K562 (cell line): ENCODE measurements at places on chromosomes 6 and 20.

- DNase-seq = no peak
Measured at GRCh38 chr6:135854799-135855198, 3.3 kb downstream of the PDE7B start.

GRCh38 chr20:50844430-50845100, 49.7 kb downstream of the BCAS4 start:
- peak; percentile 46 for DNase-seq

- DNase-seq = no peak
Measured at GRCh38 chr20:17808357-17808756, 108.6 kb downstream of the BANF2 start.

DNA sequence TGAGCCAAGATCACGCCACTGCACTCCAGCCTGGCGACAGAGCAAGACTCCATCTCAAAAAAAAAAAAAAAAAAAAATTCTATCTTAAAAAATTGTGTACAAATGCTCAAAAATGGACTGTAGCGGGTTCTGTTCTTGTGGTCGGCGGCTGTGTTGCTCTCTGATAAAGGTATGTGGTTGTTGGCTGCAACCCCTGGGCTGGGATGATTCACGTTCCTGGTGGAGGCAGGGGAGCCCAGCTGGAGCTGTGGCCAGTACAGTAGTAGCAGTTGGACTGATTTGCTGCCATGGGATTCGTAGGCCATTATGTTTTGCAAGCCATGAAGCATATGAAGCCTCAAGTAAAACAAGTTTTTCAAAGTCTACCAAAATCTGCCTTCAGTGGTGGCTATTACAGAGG, 22.3 kb downstream of the MDN1 start:
- peak; percentile 74 for DNase-seq

DNA sequence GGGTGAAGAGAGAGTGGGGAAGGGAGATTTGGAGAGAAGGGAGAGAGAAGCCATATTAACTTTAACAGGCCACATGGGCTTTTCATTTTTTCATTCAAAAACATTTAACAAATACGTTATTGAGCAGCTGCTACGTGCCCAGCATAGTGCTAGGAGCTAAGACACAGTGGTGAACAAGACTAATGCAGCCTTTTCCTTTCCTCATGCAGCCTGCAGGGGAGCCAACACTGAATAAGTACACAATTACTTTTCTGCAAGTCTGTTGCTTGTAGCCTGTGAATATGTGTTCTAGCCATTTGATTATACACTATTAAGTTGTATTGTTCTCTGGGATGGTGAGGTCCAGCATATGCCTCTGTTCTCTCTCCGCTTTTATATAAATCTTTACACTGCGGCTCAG, 1.9 kb upstream of the BLOC1S5 start:
- no peak for DNase-seq

GRCh38 chr20:38298768-38299288, 5.1 kb upstream of the BPI start:
- DNase-seq = no peak

DNA sequence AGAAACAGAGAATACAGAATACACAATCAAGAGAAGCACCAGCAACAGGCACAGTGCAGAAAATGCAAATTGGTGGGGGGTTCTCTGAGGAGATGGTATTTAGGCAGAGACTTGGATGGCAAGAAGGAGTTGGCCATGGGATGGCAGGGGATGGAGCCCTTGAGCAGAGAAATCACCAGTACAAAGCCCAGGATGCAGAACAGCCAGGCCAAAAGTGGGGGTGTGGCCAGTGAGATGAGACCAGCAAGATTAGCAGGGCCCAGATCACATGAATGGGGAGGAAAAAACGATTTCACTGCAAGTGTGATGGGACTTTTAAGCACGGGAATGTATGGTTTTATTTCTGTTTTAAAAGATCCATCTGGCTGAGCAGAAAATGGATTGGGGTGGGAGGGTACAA, 63.4 kb downstream of the TRAM2 start:
- no peak for DNase-seq
